ENCODE measurements at places on chromosomes 11 and 22.

- no peak for DNase-seq
Measured at GRCh38 chr11:8545698-8546366, 48.2 kb downstream of the STK33 start.

DNA sequence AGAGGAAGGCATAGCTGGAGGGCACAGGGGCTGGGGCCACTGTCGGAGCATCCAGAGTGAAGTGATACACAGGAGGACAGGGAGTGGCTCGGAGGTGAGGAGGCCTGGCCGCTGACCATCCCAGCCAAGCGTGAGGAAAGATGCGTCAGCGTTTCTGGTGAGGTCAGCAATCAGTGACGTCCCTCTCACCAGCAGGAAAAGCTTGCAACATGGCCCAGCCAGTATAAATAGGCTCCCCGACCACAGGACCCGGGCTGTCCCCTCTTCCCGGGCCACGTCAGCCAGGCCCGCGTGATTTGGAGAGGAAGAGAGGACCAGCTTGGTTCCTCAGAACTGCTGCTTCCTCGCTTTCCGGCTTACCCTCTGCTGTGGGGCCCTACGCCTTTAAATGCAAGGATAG, 4.2 kb upstream of the OSM start:
- no peak for DNase-seq

DNA sequence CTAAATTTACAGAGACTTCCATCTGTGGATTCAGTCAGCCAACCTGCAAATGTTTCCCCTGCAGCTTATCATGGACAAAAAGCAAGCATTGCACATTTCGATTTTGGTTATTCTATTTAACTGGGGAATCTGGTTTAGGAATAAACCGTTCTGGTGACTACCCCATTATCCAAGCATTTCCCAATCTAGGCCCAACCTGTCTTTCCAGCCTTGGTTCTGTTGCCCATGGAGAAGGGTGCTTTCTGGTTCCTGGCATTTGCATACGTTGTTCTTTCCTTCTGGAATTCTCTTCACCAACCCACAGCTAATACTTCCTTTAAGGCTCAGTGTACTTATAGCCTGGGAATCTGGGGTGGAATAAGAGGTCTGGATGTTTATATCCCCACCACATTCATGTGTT, 1.4 kb upstream of the TMEM123 start:
- no peak for DNase-seq

- DNase-seq, result no peak
Measured at GRCh38 chr11:107804971-107805370, 53.6 kb downstream of the SLC35F2 start.

GRCh38 chr11:35484435-35484834, 41.0 kb downstream of the PAMR1 start:
- no peak for DNase-seq

- no peak for DNase-seq
Measured at GRCh38 chr11:933142-933851, 7.6 kb downstream of the AP2A2 start.

GRCh38 chr11:48033918-48034341, 53.6 kb downstream of the PTPRJ start:
- no peak for DNase-seq

DNA sequence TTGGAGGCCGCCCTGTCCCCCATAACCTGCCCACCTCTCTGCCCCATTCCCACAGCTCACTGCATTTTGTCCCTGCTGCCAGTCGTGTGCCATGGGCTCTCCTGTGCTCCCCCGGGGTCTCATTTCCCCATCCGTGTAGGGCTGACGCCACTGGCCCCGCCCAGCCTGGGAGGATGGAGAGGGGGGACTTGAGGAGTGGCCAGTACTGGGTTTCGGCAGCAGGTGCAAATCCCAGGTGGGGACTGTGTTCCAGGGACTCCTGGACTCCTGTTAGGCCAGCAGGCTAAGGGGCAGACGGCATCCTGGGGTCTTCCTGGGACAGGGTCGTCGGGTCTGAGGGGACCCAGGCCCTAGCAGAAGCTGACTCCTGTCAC, 1.2 kb upstream of the MYO7A start:
- DNase-seq, result no peak

DNA sequence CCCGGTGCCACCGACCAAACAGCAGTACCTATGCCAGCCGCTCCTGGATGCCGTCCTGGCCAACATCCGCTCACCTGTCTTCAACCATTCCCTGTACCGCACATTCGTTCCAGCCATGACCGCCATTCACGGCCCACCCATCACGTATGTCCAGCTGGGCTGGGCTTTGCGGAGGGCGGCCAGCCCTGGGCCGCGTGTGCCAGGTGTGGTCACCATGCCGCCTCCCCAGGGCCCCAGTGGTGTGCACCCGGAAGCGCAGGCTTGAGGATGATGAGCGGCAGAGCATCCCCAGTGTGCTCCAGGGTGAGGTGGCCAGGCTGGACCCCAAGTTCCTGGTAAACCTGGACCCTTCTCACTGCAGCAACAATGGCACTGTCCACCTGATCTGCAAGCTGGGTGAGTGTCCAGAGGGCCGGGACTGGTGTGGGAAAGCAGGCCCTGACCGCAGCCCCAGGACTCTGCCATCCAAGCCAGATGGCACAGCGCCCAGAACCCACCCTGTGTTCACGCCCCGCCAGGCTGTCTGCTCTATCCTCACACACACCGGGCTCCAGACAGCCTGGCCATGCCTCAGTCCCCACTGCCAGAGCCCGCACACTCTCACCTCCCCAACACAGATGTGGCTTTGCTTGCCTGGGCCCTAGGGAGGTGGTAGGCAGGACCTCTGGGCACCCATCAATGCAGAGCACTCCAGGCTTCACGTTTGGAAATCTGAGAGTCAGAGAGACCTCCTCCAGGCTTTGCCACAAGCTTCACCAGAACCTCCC, 77.6 kb downstream of the MED15 start:
- DNase-seq, result no peak

DNA sequence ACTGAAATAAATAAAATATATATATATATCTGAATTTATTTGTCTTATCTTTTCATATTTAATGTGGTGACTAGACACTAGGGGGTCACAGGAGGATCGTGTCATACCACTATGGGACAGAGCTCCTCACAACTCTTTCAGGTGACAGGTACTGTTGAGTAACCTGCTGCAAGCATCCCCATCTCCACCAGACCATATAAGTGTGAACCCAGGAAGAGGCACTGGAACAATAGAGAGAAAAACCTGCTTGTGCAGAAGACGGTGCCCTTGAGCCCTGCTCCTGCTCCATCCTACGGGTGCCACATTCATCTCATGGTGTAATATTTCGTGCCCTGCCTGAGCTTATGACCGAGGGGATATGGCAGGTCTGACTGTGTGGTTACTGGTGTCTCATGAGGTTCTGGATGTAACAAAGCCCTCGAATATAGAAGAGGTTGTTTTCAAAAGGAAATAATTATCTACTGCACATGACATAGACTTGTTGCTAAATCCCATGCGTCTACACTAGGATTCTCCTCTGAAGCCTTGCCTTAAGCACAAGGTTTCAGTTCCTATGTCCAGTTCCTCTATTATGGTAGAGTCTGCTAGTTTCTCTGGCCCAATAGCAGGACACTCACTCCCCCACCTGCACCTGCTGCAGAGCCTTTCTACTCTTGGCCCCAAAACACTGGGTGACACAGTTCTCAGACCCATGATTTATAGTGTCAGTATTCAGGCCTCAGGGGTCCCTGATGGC, 70.4 kb downstream of the GGTLC2 start:
- no peak for DNase-seq

DNA sequence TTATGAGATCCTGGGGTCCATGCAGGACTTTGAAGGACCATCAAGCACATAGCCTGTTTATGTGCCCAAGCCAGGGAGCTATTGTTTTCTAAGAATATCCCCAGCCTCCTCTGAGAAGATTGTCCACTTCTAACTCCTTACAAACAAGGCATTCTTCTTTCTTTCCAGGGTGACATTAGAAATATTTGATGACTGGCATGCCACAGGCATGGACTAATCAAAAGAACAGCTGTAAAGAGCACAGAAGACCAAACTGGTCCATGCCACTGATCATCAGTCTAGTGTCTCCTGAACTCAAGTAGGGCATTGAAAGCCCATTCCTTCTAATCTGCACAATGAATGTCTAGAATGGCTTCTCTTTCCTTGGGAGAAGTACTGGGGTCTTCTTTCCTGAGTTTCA, 24.9 kb upstream of the LMO2 start:
- DNase-seq, result no peak

DNA sequence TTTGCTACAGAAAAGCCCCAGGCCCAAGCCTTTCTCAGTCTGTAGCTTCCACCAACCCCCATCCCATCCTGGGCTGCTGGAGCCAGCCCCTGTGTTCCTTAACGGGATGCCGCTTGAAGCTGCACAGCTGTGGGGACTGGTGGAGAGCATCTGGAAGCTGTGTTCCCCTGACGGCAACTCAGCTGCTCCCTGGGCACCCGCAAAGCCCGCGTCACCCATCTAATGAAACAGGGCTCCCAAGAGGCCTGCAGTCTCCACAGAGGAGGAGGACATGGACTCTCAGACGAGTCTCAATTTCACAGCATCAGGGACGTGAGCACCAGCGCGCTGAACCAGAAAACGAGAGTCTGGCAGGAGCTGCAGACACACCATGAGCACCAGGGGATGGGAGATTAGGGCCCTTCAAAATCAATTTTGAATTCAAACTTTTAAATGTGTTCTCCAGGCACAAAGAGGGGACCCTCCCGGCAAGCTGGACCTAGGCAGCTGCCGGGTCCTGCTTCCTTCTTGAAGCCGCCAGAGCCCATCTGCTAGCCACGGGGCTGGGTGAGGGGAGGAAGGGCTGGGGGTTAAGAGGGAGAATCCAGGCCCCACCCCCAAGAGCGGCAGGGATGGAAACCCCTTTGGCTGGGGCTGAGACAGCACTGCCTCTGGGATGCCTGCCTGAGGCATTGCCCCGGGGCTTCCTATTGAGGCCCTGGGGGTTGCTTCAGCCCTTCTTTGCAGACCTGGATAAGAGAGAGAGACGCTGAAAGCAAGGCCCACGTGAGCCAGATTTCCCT, 21.0 kb downstream of the LMO1 start:
- DNase-seq, result no peak

- no peak for DNase-seq
Measured at GRCh38 chr22:35657571-35658312, 9.5 kb downstream of the APOL6 start.

DNA sequence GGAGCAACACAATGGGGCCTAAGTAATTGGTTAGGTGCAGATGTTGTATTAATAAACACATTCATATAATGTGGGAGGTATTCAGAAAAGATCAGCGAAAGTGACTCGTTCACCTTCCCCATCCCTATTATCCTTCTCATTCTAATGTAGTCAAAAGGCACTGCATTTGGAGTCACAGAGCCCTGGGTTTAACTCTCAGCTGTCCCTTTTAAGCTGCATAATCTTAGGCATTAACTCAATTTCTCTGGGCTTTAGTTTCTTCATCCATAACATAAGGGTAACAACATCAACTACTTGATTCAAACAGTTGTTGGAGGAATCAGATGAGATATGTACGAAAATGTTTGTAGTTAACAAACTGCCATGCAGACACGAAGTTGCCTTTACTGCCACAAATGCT, 187.6 kb upstream of the PITPNB start:
- no peak for DNase-seq

- DNase-seq, result no peak
Measured at GRCh38 chr11:117302228-117302627, 11.1 kb downstream of the BACE1-AS start.

DNA sequence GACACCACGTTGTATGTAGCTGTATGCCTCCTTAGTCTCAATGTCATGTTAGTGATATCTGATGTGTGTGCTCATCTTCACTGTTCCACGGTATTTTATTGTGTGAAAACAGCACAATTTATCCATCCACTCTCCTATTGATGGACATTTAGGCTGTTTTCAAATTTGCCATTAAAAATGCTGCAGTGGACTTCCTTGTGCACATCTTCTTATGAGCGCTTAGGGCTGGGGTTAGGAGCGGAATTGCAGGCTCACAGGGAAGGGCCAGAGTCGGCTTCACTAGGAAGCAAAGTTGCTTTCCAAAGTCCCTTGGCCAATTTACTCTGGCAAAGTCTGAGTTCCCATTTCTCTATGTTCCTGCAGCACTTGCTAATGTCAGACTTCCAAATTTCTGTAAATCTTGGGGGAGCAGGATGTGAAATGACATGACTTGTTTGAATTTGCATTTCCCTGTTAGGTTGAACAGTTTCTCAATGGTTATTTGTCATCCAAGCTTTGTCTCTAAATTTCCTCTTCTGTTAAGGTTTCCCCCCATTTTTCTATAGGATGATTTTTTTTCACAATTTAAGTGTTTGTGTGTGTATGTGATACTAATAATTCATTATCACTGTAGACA, 75.4 kb downstream of the MYEOV start:
- no peak for DNase-seq

DNA sequence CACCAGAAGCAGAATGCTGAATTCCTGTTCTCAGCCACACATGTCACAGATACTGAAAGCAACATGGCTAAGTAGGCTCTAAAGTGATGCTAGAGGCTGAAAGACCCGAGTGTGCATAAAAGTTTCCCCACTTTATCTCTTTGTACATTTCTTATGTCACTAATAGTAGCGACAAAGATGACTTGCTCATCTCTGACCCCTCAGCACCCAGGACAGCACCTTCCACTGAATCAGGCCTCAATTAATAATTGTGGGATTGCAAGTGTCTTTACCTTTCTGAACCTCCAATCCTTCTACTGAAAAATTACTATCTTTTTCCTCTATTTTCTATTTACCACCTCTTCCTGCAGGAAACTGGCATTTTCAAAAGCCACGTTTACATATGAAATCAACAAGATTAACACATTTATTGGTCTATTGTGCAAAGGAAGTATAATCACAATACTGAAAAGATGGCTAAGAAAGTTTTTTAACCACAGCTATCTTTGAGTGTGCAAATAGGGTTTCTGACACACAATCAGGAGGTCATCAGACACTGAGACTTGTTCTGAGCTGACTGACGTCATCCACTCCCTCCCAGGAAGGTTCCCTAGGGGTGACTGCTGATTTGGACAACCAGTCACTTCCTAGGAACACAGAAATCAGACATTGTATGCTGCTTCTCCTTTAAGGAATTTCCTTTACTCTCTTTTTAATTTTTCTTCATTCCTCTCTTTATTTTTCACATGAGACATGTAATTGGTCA, 213.9 kb upstream of the ISX start:
- no peak for DNase-seq

DNA sequence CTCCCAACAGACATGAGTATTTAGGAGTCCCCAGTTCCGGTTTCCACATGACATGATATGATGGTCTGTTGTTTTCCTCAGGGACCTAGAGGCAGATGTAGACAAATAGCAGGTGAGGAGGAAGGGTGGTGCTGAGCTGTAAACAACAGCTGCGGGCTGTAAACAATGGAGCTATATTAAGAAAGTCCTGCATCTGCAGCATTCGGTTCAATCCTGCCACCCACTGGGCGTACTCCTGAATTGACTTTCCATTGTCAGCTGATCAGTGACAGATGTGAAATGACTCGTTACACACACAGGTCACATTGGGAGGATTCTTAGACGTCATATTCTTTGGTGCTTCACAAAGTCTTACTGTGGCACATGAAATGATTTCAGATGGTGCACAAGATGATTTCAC, 26.8 kb upstream of the RAG1 start:
- DNase-seq, result peak; percentile 37

Data from stimulated activated CD8-positive, alpha-beta memory T cell treated with anti-CD3 and anti-CD28 coated beads, Interleukin-4, amount 100 ng/mL, for 48 hours (primary cell).